LoVo (cell line): ENCODE measurements at places on chromosomes 7 and 10.

- DNase-seq: no peak
Observed at GRCh38 chr10:71601273-71601672, 118.3 kb downstream of the C10orf105 start.

GRCh38 chr10:101035916-101036702 is 5.1 kb downstream of the SFXN3 start:
- no peak for DNase-seq

DNA sequence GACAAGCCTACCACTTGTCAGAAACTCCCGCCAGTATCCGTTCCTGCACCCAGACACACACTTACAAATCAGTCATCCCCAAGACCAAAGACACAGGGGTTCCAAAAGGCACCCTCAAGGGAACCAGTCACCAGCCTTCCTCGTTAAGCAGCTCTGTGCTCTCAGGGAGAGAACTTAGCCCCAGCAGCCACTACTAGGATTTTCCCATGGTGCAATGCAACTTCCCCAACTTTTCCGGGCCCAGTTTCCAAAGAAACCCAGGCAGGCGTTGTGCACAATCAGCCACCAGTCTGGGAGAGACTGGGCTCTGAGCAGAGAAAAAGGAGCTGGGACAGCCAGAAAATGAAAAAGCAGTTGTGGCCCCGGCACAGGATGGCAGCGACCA is 1.2 kb downstream of the DLG5 start:
- no peak for DNase-seq

DNA sequence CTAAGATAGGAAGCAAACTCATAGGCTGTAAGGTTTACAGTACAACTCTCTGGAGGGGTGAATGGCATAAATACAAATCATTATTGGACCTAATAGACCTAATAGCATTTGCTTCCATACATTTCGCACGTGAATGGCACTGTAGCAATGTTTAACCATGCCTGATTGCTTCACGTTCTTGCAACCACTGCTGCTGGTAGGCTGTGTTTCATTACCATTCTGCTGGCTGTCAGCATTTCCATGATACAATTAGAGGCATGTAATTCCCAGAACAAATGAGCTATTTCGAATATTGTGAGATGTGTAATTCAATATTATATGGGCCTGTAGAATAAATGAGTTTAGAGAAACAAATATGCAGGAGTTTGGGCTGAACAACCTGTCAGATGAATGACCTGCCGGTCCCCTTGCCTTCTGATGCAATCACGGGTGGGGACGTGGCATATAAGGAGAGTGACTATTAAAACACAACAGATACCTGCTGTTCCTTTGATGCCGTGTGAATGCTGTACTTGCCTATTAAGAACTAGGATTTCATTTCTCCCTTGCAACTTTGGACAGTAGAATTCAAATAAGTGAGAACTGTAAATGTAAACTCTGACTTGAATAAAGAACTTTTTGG is 393.4 kb downstream of the ACTR3B start:
- no peak for DNase-seq

GRCh38 chr7:158863611-158864506 is 7.5 kb downstream of the DYNC2I1 start:
- peak; percentile 70 for DNase-seq

DNA sequence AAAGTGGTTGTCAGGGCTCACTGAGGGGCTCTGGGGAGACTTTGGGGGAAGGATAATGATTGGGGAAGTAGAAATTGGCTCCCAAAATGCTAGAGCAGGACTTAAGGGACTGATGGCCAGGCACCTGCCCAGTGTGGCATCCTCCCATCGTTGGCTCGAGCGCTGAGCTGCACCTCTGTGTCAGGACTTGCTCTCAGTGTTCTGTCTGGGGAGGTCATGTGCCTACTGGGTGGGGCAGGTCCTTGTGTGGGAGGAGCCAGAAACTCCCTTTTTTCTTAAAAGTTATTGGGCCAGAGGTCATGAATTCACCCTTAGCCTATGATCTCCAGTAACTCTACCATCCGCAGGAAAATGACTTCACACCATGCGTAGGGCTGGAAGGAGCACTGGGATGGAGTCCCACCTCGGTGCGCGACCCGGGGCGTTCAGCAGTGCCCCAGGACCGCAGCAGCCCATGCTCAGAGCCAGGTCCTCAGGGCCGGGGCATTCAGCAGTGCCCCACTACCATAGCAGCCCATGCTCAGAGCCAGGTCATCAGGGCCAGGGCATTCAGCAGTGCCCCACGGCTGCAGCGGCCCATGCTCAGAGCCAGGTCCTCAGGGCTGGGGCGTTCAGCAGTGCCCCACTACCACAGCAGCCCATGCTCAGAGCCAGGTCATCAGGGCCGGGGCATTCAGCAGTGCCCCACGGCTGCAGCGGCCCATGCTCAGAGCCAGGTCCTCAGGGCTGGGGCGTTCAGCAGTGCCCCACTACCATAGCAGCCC is 221.9 kb downstream of the EBF3 start:
- no peak for DNase-seq

- no peak for DNase-seq
Observed at GRCh38 chr7:31553661-31554081, 39.8 kb downstream of the ITPRID1 start.

GRCh38 chr10:18000601-18001000 is 48.9 kb downstream of the SLC39A12 start:
- DNase-seq: no peak

- DNase-seq: no peak
Observed at GRCh38 chr10:71366690-71367089, 30.0 kb upstream of the CDH23 start.

- no peak for DNase-seq
Observed at GRCh38 chr10:130485236-130485957, 349.2 kb downstream of the GLRX3 start.

GRCh38 chr7:129877146-129877792 is 75.5 kb downstream of the UBE2H start:
- no peak for DNase-seq

- peak; percentile 85 for DNase-seq
Observed at GRCh38 chr7:4610768-4611467, 71.2 kb upstream of the FOXK1 start.

GRCh38 chr10:76149182-76149581 is 717.8 kb downstream of the LRMDA start:
- no peak for DNase-seq

DNA sequence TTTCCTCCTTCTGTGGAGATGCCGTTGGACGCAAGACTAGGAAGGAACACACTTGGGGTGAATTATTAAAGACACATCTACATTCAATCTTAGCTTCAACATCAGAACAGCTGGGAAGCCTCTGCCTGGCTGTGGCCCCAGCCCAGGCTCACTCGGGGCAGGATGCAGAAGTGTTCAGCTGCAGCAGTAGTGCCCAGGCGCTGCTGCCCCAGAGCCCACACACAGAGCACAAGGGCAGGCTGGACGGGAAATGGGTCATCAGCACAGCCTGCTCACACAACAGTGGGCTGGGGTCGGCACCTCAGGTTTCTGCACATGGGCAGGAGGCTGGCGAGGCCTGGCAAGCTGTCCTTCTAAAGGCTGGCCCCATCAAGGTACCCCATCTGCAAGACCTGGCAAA is 42.5 kb downstream of the NOD1 start:
- DNase-seq: no peak

DNA sequence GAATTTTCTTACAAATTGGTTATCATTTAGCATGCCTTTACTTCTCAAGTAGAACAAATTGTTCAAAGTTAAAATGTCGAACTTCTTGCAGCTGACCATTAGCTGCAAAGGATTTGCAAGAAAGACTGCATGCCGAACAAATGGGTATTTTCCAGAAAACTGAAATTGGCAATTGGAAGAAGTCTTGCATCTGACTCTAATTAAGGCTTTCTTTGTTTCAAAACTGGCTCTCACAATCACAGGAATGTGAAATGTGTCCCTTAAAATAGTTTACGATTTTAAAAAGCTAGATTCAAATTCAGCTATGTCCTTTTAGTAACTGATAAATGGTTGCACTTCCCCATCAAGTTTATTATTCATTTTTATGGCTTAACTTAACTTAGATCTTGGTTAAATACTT is 207.9 kb downstream of the ARL4A start:
- DNase-seq: no peak

- DNase-seq: no peak
Observed at GRCh38 chr10:58615237-58615935, 102.7 kb downstream of the BICC1 start.

DNA sequence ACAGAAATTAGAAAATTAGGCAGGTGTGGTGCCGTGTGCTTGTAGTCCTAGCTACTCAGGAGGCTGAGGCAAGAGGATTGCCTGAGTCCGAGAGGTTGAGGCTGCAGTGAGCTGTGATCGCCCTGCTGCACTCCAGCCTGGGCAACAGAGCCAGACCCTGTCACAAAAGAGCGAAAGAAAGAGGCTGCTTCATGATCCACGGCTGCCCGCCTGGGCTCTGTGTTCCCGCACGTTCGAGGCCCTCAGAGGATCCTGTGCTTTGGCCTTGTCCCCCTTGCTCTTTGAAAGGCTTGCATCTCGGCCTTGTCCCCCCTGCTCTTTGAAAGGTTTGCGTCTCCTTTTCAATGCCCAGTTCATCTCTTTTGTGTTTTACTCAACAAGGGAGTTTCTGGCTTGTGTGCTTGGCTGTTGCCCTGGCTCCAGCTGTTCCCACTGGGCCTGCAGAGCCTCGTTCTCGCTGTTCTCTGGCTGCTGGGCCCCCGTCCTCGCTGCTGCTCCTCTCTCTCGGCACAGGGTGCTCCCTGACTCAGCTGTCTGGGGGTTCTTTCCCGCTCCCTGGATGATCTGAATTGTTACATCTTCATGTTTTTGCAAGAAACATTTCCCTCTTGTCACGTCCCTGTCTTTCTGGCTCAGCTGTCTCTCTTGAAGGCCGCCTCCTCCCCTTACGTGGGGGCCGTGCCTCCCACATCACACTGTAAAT is 45.1 kb upstream of the INPP5A start:
- DNase-seq: no peak

DNA sequence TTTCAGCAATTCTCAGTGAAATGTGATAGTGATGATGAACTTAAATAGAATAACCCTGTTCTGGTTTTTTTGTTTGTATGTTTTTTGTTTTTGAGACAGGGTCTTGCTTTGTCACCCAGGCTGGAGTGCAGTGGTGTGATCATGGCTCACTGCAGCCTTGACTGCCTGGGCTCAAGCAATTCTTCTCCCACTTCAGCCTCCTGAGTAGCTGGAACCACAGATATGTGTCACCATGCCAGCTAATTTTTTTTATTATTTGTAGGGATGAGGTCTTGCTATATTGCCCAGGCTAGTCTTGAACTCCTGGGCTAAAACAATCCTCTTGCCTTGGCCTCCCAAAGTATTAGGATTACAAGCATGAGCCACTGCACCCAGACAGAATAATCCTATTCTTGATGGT is 14.3 kb upstream of the COL17A1 start:
- no peak for DNase-seq

- DNase-seq: no peak
Observed at GRCh38 chr10:63865210-63865609, 344.0 kb downstream of the REEP3 start.

GRCh38 chr10:89684604-89685003 is 16.8 kb upstream of the KIF20B start:
- no peak for DNase-seq

- no peak for DNase-seq
Observed at GRCh38 chr7:28199021-28199510, 18.5 kb upstream of the JAZF1 start.

- no peak for DNase-seq
Observed at GRCh38 chr10:78366663-78367411, 333.2 kb downstream of the RPS24 start.

GRCh38 chr7:43387932-43388331 is 195.0 kb upstream of the STK17A start:
- DNase-seq: no peak

DNA sequence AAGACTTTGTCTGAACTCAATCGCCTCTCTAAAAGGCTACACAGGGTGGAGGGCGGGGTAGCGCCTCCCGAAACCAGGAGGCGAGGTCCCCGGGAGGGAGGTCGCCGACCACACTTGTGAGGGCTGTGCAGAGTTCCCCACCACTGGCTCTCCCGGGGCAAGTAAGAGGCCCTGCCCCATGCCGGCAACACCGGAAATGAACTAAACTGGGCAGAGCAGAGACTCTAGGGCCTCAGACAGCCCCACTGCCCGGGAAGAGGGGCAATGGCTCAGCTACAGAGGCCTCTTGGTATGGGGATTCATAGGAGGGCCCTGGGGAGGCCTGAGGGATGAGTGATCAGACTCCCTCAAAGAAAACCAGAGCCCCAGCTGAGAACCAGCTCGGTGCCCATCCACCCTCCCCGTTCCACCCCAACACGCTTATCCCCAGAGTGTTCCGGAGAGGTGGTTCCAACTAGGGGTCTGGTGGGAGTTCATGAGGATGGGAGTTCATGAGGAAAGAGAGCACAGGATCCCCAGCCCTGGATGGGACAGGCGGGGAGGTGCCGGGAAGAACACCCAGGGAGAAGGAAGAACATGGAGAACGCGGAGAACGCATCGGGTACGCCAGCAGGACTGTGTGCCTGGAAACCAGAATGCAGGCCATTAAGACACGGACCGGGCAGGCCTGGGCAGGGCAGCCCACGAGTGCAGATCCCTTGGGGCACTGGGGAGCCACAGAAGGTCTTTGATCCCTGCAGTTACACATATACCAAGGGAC is 89.4 kb upstream of the MYL10 start:
- no peak for DNase-seq

DNA sequence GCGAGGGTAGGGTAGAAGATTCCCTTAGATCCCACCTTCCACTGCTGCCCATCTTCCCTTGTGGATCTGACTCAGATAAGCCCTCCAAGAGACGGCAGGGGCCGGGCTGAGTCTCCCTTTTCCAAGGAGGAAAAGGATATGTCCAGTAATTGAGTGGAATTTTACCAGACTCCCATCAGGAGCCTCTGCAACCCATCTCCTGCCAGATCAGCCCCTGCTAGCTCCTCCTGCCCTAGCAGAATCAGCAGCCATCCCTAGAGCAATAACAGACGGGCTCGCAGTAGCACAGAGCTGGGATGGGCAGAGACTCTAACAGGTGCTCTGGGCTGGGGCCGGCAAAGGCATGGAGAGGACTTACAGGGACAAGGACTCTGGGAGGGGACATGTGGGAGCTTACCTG is 73.5 kb downstream of the C10orf105 start:
- DNase-seq: no peak

GRCh38 chr7:34070511-34071323 is 165.4 kb downstream of the BMPER start:
- DNase-seq: no peak

DNA sequence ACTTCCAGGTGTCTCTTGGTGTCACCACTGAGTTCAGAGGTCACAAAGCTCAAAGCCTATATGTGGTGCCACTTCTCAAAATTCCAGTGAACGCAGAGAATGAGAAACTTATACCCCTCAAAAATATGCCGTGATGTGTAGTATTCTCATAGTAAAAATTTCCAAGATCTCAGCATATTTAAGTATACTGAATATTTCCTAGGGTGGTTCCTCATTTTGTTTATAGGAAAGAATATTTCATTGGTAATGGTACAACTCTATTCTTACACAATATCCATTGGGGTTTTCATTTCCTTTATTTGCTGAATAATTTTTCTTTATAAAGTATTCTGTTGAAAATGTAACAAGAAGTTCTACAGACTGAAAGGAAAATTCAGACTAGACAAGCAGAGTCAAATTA is 58.9 kb upstream of the ADO start:
- no peak for DNase-seq
